ENCODE measurements at places on chromosomes 5 and 9.

GRCh38 chr5:73940026-73940425, 314.0 kb downstream of the ARHGEF28 start:
- DNase-seq: no peak

DNA sequence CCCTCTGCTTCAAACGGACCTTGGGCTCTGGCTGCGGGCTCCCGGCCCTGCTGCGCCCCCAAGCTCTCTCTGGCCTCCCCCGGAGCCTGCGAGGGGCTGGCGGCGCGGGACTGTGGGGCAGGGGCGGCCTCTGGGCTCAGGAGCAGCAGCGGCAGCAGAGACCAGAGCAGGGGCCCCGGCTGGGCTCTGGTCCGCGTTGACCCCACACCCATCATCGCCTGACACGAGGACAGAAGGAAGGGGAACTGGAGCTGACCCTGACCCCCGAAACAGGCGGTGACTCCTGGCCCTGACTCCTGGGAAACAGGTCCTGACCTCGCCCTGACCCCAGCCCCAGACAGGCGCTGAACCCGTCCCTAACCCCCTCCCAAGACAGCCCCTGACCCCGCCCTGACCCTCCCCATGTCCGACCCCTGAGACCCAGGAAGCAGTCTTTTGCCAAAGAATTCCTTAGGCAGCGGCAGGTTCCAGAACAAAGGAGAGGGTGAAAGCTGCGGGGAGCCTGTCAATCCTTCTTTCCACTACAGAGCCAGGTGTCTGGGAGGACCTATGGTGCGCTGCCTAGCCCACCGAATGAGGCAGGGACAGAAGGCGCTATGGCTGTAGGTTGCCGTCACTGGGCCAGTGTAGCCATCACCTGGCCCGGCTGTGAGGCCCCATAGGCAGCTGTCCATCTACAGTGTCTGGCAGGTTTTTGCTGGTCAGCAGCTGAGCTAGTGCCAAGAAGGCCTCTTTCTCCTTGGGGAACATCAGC, 74.7 kb upstream of the SPTLC1 start:
- no peak for DNase-seq

DNA sequence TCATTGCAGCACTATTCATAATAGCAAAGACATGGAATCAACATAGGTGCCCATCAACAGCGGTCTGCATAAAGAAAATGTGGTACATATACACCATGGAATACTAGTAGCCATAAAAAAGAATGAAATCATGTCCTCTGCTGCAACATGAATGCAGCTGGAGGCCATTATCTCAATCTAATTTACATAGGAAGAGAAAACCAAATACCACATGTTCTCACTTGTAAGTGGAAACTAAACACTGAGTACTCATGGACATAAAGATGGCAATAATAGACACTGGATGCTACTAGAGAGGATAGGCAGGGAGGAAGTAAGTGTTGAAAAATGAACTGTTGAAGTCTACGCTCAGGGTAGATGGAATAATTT, 203.9 kb upstream of the CDH9 start:
- DNase-seq: no peak

GRCh38 chr5:135391869-135392255, 7.2 kb downstream of the MACROH2A1 start:
- no peak for DNase-seq

DNA sequence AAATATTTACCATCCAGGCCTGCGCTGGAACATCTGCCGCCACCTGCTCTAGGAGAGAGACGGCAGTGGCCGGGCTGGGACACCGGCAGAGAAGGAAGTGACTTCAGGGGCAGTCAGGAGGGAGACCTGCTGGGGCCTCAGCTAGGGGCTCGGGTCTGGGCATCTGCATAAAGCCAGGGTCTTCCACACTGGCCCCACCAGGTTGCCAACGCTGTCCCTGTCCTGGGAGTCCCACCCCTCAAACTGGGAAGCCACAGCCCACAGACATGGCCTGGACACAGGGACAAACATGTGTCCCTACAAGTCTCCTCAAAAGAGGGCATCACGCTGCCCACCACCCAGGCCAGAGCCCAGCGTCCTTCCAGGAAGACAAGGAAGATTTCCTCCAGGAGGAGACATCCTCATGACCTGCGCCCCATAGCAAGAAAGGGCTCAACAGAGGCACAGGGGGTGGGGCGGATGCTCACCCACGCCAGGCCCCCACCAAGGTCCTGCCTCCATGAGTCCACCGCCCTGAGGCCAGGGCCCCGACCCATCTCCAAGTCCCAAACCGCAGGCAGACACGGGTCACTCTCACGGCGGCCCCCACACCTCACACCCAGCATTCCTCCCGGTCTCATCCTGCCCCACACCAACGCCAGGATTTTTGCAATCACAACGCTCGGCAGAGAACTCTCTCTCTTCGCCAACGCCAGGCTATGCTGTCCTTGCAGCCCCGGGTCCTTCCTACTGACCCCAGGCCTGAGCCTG, 9.0 kb downstream of the VAV2 start:
- DNase-seq: no peak

DNA sequence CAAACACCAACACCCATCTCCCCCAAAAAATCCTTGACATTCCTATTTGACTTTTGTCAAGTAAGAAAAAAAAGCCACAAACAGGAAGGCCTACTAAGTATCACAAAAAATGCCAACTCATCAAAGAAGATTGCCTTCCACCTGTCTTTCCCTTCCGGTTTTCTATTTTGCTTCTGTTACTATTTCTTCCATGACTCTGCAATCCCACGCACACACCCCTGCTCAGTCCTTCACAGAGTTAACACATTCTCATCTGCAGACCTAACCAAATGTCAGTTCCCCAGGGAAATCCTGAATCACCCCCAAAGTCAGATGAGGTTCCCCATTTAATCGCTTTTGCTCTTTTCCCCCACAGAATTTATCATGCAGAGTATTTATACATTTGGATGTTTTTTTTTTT, 15.1 kb downstream of the LPAR1 start:
- no peak for DNase-seq

- DNase-seq: no peak
These were observed 371.8 kb upstream of the RGMB start for GRCh38 chr5:98401656-98402055.

DNA sequence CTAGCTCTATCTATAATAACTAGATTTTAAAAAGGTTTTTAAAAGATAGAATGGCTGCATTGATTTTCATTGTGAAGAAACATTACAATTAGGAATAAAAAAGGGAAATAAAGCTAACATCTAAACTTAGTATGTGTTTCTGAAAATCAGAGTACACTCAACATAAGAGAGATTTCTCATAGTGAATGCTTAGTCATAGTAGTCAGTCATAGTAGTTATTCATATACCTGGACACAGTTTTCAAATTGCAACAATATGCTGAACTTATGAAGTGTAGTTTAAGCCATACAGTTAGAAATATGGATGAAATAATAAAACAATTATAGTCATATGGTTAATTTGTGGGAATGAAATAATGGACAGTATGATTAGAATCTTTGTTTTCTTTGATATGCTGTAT, 273.0 kb upstream of the CTNND2 start:
- DNase-seq: no peak

GRCh38 chr5:1973391-1974013, 90.8 kb upstream of the IRX4 start:
- DNase-seq: no peak

DNA sequence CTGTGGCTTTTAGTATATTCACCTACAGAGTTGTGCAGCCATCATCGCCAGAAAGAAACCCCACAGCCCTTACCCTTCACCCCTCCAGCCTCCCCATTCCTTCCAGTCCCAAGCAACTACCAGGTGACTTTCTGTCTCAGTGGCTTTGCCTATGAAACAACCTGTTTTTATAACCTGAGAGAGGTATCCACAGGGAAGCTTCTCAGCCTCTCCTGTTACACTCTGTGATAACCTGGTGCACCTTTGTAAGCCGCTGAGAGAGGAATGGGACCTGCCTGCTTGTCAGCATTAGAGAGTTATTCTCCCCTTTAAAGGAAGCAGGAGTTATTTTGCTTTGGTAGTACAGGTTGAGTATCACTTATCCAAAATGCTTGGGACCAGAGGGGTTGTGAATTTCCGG, 93.6 kb downstream of the TRIO start:
- DNase-seq: no peak

DNA sequence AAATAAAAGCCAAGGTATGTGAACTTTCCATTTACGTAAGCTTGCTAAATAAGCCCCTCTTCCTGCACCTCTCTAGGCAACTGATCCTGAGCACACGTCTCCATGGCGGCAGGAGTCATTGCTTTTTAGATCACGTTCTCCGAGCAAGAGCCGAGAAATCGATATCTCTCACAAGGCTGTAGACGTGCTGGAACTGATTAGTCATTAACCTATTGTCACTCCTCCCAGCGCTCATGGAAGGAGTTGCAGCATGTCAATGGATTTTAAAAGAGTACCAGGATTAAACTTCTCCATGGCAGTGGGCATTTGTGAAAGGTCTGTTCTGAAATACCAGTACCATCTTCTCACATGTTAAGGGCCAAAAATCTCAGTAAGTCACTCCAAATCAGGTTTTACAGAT, 4.7 kb upstream of the ADCY2 start:
- DNase-seq: peak; percentile 22

DNA sequence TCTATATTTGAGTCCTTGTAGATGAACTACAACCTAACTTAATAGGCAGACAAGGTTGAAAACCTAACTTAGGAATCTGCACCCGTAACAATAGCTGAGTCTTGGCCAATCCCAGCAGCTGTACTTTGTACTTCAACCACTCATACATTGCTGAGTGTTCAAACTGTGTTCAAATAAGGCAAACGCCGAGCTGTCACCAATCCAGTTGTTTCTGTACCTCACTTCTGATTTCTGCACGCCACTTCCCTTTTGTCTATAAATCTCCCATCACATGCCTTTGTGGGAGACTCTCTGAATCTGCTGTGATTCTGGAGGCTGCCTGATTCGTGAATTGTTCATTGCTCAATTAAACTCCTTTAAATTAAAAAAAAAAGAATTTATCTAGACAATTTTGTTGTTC, 167.8 kb upstream of the TUT7 start:
- no peak for DNase-seq

- peak; percentile 79 for DNase-seq
These were observed 60.9 kb downstream of the ICE1 start for GRCh38 chr5:5483350-5483749.

DNA sequence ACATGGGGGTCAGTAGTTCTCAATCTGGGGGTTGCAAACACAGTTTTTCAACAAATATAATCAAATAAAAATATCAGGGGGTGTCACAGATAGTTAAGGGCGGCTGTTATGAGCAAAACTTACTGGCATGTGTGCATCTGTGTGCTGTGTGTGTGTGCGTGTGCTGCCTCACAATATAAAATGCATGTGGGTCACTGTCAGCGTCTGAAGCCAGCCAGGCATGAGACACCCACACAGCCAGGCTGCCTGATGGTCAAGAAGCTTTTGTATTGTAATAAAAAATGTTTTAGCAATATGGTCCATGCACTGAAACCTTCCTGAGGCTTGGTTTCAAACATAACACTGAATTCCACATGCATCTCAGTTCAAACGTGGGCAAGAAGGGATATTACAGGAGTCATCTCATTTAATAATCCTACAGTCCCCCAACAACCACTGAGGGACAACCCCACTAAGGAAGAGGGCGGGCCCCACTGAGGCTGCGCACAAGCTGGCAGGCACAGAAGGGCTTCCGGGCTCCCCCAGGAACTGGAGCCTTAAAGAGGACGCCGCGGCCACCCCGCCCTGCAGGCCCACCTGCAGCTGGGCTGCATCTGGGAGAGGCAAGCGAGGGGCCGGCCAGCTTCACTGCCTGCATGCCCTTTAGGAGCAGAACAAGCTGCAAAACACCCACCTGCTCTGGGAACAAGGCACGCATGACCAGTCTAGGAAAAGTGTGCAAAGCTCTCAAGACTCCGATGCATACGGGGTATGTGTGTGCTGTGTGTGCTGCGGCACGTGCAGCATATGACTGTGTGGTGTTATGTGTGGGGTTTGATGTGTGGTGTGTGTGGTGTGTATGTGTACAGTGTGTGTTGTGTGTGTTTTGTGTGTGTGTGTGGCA, 14.1 kb downstream of the SEMA4D start:
- no peak for DNase-seq

DNA sequence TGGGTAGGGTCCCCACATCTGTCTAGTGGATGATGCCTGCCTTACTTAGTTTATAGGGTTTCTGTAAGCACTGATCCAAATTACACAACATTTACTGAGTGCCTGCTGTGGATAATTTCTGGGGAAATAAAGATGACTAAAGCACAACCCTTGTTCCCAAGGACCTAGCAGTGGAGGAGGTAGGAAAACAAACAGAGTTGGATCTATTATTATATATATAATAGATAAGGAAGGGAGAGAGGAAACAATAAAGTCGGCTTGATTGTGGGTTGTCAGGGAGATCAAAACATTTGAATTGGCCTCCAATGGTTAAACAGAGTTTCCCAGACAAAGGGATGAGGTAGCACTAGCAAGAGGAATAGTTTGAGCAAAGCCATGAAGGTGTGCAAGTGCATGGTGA, 14.0 kb downstream of the IL33 start:
- no peak for DNase-seq

GRCh38 chr5:34622098-34622400, 34.1 kb upstream of the RAI14 start:
- DNase-seq: no peak

DNA sequence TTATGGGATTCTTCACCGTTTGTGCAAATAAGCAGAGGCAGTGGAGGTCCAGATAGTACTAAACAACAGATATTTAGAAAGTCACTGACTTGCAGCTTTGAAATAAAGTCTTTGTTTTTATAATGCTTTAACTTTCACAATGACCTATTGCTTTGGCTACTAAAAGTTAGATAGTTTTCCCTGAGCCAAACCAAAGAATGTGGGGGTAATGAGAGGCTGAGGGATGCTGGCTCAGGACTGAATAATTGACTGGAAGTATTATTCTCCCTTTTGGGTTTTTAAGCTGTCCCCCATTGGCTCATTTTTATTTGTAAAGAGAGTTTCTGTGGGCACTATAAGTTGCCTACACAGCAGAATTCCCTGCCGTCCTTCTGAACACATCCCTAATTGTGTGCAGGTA, 99.2 kb upstream of the ACTBL2 start:
- no peak for DNase-seq

DNA sequence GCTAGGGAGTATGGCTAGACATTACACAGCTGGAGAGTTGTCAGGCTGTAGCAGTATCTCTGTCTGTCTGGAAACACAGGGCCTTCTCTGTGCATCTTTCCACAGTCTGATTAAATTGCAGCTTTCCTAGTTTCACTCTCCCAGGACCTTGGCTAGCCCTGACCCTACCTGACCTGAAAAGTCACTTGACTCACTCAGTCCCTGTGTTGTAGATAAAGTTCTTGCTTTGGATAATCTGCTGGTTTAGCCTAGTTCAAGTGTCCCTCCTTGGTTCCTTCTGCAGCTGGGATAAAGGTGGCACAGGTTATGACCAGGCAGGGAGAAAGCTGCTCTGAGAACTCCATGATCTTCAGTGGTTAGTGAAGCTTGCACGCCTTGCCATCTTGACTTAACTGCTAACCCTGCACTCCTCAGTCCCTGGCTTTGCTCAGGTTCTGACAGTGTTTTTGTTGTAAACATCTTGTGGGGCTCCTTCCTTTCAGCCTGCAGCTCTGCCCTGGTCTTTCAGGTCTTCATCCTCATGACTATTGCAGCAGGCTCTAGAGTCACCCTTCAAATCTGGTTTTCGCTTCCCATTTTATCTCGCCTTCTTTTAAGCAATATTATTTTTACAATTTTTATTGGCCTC, 101.0 kb downstream of the PIP5K1B start:
- no peak for DNase-seq

GRCh38 chr5:150410524-150411244, 2.0 kb downstream of the CD74 start:
- DNase-seq: no peak
